ENCODE measurements at places on chromosomes 6 and 20.

- DNase-seq: no peak
Measured at GRCh38 chr20:62949962-62950361, 2.5 kb upstream of the SLC17A9 start.

GRCh38 chr6:160967351-160967750, 24.2 kb upstream of the MAP3K4 start:
- DNase-seq: no peak

DNA sequence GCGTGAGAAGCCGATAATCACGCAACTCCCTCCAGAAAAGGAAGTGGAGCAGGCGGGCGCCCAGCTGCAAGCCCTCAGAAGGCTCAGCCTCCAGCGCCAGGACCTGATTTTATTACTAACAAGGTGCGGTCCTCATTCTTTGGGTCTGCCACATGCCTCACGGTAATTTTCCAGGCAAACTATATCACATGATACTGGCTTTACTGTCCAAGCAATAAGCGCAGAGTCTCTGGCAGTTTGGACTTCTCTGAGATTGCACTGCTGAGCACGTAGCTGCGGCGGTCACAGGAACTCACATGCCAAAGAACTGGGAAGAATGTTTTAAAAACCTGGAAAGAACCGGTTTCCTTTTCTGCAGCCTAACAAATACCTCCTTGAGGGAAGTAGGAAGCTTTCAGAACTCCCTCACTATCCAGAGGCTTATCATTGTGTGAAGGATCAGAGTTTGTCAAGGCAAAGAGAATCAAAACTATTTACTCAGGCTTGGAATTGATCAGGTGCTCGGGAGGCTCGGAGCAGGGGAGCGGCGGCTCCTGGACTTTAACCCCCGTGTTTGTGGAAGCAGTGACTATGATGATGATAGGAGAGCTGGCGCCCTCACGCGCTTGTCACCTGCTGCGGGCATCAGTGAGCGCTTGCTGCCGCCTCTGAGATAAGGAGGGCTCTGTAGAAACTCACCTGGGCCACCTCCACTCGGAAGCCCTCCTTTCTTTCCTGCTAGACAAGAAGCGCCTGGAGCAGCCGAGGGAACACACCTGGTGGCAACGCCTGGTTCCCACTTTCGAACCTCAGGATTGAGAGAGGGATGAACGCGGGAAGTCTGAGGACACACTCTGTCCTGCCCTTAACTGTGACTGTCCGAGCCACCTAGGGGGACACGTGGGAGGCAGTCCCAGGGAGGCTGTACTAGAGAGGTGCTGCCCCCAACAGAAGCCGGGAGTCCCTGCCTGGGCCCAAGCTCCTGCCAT, 27.2 kb upstream of the SYNJ2 start:
- no peak for DNase-seq

GRCh38 chr6:20841806-20842205, 307.5 kb downstream of the CDKAL1 start:
- DNase-seq: no peak

GRCh38 chr20:31570021-31570463, 35.0 kb upstream of the ID1 start:
- DNase-seq: no peak

DNA sequence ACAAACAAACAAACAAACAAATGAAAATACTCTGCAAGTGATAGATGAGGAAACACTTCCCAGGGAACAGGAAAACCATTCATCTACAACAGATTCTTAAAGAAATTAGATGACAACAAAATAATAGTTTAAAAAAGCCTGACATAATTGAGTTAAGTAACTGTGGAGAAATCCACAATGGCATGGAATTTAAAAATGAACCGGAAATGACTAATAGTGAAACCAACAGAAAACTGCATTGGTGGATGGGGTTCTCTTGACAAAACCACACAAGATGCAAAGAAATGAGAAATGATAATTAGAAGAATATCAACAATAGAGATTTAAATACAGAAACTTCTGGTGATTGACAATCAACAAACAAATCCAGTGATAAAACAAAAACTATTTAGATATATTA, 785.6 kb downstream of the QKI start:
- DNase-seq: no peak

DNA sequence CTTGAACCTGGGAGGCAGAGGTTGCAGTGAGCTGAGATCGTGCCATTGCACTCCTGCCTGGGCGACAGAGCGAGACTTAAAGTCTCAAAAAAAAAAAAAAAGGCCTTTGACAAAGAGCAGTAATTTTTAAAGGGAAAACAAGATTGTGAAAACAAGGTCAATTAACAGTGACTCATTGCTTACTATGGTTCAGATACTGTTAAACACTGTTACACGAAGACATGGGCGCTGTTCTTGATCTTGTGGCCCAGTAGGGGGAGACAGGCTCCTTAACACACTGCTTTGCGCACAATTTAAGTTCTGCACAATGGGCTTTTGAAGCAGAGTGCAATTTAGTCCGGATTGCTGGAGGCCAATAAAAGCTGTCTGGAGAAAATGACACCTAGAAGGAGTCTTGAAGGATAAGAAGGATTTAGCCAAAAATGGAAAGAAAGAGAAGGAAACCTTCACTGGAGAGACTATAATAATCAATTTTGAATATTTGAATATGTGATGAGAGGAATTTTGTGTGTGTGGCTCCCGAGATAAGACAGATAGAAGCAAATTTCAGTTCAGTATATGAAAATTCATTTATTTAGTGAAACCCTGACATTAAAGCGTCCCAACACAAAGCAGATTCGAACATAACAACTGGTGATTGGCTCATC, 6.0 kb upstream of the LATS1 start:
- DNase-seq: peak; percentile 39

DNA sequence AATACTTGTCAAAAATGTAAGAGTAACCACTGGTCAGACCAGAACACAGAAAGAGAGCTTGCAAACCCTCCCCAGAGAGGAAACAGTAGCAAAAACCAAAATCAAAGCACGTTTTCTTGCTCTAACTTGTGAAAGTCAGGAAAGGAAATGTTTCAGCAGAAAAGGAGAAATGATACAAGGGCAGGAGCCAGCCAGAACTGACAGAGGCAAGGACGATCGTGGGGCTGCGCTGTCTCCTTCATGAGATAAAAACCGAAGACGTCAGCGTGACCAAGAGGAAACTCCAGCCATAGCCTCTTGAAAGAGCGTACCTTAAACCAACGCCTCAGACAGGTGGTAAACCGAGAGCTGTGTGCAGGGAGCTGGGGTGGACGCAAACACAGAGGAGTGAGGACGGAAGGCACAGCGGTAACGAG, 27.5 kb downstream of the LAMA5 start:
- DNase-seq: no peak

GRCh38 chr6:87197547-87197946, 42.2 kb downstream of the ZNF292 start:
- DNase-seq: no peak

DNA sequence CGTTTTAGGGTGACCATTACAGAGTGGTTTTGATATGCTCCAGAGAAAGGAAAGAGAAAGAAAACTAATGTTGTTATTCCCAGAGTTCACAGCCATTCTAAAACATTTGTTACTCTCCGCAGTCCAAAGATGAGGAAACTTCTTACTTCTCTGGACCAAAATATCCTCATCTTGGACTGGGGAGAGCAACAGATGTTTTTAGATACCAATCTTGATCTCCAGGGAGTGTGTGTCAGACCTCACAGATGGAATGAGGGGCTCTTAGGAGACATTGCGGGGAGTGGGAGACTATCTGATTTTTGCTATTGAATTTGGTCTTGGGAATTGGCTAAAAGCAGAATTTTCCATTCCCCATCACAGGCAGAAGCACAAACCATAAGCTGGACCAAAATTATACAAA, 110.8 kb downstream of the TNFAIP3 start:
- no peak for DNase-seq

DNA sequence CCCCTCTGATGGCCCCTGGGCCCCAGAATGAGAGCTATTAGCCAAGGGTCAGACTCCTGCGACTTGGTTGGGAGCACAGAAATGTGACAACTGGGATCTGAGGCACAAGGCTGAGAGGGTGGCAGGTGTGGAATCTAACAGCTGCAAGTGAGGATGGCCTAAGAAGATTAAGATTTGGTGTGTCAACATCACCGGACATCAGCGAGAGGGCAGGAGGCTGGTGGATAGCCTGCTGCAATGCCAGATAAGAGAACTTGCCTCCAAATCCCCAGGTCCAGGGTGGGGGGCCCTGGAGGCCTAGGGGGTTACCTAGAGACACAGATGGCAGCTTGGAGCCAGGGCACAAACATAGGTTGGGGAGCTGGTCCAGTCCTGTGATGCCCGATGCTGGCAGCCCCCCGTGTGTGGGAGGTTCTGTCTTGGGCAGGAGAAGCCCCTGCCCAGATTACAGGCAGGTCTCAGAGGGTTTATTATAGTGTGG, 155.8 kb downstream of the GRM4 start:
- no peak for DNase-seq

- no peak for DNase-seq
Measured at GRCh38 chr6:44651604-44652003, 264.1 kb downstream of the CDC5L start.

DNA sequence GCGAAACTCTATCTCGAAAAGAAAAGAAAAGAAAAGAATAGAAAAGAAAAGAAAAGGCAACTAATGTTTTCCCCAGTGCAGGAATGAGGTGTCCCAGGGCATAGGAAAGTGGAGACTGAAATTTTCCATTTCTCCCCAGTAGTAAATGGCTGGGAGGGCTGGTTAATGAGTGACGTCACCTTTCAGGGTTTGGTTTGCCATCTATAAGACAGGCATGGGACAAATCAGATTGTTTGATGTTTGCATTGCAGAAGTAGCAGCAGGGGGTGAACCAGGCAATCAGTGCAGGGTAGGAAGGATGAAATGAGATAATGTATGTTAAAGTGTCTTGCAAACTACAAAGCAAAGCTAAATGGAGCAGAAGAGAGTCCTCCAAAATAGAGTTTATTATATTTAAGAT, 533.4 kb downstream of the PKHD1 start:
- DNase-seq: no peak

DNA sequence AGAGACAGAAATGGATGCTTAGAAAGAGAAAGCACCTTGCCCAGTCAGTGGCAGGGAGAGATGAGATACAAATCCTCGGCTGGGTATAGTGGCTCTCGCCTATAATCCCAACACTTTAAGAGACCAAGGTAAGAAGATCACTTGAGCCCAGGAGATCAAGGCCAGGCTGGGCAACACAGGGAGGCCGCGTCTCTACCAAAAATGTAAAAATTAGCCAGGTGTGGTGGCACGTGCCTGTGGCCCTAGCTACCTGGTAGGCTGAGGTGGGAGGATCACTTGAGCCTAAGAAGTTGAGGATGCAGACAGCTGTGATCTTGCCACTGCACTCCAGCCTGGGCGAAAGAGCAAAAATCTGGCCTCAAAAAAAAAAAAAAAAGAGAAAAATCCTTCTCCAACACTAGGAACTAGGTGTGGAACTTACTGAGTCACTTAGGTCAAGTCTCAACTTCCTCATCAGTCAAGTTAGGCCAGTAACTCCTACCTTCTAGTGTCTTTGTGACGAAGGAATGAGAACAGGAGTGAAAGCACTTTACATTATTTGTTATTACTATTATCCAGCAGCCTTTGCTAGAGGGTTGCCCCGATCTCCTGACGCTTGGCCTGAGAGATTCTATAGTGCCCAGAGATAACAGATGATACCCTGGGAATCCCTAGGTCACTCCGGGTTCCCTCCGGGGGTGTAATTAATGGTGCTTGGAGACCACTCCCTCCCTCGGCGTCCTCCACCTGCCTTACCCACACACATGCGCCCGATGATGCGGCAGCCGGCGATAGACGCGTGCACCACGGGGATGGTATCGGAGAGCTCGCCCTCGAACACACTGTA, 918 bp downstream of the EIF6 start:
- no peak for DNase-seq

DNA sequence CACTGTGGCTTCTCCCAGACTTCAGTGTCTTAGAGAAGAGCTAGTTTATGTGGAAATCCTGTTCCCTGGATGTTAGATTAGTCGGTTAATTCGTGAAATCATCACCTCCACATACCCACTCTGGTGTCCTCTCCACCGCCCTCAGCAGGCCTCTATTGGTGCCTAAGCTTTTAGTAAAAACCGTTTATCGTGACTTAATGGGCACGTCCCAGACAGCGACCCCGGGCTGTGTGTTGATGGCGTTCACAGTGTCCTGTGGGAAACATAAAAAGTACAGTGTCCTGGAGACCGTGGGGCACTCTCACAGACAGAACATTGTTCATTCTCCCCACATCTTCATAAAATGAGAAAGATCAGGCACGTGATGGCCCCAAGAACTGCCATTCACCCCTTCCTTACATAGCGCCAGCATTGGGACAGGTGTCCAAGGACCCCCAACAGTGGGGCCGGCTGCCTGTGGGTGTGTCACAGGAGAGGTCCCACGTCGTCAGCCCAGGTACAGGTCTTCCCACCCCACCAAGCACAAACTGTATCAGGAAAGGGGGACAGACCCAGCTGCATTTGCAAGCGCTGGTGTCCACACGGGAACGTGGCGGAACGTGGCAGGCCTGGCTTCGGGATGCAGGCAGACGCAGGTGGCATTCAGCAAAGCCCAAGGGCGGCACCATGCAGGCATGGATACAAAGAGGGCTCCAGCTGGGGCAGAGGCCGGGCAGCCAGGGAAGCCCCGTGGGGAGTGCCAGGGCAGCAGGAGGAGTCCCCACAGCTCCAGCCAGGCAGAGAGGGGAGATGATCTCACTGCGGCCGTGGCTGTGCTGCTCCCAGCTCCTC, 237.7 kb downstream of the DLL1 start:
- DNase-seq: no peak

GRCh38 chr6:40860443-40860842, 178.6 kb downstream of the UNC5CL start:
- DNase-seq: no peak

GRCh38 chr6:18439581-18439980, 52.4 kb downstream of the RNF144B start:
- no peak for DNase-seq

DNA sequence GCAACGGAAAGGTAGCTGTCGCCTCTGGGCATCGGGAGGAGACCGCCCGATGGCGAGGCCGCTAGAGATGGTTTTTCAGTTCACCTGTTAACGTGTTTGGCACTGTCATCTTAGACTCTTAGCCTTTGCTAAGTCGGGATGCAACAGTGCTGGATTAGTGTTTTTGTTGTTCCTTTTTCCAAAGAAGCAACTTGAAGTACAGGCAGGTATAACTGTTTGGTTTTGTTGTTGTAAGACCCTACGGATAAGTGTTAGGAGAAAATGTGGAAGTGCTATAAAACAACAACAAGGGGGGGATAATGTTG, 723 bp downstream of the MANEA start:
- no peak for DNase-seq

GRCh38 chr20:13677241-13677640, 38.5 kb upstream of the TASP1 start:
- DNase-seq: no peak

All from activated CD4-positive, alpha-beta T cell treated with anti-CD3 and anti-CD28 coated beads for 24 hours (primary cell).